ENCODE measurements at places on chromosomes 6 and 20.
A peak's percentile ranks its signal among the peaks of the same experiment; 100 is the strongest.

DNA sequence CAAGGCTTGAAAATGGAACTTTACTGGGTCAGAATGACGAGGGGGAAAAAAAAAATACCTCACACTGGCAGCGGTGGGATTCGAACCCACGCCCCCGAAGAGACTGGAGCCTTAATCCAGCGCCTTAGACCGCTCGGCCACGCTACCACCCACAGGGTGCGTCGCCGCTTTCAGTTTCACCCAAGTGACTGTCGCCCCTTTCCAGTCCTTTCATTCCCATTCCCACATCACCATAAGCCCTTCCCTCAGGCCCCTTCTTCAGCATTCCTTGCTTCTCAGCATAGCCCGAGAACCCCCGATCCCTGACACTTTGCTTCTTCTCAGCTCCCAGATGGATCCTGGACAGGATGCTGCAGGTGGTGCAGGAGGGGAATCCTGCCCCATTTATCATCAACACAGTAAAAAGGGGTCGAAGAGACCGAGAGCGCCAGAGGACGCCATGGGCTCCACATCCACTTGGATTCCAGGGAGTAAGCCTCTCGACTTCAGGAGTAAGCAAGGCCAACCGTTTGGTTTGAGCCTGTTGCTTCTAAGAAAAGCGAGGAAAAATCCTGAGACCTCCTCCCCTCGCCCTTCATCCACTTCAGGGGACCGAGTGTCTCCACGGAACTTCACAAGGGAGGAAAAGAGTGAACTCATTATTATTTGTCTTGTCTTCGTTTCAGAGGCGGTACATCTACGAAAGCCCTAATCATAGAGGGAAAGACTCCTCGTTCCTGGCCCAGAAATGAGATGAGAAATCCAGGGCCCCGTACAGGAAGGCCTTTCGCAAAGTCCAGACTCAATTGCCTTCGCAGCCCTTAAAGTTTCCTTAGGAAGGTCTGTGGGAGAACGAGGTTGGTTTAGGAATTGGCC, 20.0 kb upstream of the TRIM27 start:
- DNase-seq: peak; percentile 31

DNA sequence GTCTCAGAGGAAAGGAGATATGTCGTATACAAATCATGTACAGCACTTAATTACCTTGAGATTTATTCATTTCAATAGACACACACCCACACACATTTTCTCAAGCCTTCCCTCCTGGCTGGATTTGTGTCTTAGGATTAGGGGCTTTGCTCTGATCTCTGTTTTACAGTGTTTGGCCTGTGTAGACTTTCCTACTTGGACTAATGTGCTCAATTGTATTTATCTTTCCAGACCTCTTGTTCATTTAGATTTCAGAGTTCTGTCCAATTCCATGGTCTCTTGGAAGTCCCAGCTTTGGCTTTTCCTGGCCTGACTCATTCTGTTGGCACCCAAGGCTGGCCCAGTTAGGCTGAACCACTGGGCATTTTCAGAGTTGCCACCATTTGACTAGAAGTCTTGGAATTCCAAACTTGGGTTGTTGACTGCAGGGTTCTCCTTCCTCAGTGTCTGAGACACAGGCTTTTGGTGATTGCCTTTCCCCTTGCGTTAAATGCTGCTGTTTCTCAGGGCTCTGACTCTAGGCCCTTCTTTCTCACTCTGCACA, 8.9 kb upstream of the RFPL4B start:
- no peak for DNase-seq

DNA sequence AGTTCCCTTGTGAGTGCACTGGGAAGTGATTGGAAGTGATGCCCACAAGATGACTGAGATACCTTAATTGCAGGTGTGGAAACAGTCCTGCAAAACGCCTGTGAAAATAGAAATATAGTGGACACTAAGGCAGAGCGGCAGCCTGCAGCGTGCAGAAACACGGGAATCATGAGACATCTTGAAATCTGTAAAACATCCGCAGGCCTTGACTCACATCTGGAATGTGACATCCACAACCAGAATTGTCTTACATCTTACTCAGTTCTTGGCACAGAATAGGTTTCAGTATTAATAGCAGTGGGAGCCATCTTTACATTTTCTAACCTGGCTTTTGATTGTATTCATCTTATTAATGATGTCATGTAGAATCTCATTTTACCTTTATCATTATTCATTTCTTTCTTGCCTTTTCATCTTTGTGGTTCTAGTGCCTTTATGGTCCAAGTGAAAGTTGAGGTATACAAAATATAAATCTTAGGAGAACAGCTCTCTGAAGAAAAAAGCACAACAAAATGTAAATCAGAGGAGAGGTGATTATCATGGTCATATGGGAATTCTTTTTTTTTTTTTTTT, 44.6 kb downstream of the CDYL start:
- DNase-seq: no peak

DNA sequence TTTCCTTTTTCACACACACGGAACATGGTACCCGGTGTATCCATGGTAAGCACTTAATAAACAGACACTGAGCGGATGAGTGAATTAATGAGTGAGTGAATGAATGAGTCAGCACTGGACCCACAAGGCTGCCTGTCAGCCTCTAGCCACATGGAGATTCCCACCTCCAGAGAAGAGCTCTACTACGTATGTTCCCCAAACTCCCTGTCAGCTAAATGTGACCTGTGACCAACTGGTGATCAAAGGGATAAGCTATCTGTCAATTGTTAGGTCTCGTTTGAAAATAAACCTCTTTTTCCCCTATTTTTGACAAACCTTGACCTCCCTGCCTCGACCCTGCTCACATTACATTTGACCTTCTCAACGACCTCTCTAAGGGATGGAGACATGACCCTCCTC, 24.5 kb upstream of the TAF8 start:
- no peak for DNase-seq

GRCh38 chr20:6767126-6767535, 355 bp upstream of the BMP2 start:
- DNase-seq: no peak

GRCh38 chr6:31622684-31623091, 2.2 kb downstream of the PRRC2A start:
- DNase-seq: no peak

DNA sequence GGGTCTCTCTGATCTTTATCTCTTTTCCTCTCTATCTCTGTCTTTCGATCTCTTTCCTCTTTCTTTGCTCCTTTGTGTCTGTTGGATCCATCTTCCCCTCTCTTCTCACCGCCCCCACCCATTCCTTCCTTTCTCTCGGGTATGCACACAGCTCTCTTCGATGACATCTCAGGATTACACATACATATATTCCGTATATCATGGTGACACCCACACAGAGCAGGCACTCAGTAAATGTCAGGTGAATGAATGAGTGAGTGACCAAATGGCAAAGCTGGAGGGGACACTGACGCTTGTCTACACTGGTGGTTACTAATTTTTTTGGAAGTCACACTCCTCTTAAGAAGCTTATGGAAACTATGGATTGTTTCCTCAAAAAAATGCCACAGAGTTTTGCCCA, 9.9 kb downstream of the VSTM2L start:
- no peak for DNase-seq

DNA sequence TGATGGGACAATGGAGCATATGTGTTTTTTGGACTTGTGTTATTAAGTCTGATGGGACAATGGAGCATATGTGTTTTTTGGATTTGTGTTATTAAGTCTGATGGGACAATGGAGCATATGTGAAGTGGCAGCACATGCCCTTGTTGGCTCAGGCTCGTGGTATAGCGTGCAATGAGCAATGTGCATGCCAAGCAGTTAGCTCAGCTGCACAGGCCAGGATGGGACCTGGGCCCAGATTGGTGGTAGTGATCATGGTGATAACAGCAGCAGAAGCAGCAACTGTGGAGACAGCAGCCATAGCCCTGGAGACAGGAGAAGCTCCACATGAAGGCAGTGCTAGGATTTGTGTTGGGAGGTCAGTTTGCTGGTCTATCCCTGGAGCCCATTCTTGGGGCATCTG, 61.1 kb downstream of the IL20RA start:
- no peak for DNase-seq

GRCh38 chr6:13536796-13537526, 37.4 kb upstream of the SIRT5 start:
- DNase-seq: no peak

DNA sequence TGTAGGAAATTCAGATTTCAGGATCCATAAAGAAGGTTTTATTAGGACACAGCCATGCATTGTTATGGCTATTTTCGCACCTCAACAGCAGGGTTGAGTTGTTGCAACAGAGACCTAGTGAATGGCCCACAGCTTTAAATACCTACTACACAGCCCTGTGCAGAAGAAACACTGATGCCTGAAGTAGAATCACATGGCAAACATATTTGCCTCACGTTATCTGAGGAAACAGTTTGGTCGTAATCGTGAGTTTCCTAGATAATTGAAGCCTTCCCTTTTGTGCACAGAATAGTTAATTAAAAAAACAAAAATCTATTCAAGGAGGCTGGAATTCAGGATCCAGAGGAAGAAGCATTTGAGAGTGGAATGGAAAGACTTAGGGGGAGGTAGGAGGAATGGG, 55.1 kb downstream of the GCNT2 start:
- DNase-seq: no peak

GRCh38 chr6:108665495-108666196, 104.9 kb downstream of the FOXO3 start:
- DNase-seq: no peak

DNA sequence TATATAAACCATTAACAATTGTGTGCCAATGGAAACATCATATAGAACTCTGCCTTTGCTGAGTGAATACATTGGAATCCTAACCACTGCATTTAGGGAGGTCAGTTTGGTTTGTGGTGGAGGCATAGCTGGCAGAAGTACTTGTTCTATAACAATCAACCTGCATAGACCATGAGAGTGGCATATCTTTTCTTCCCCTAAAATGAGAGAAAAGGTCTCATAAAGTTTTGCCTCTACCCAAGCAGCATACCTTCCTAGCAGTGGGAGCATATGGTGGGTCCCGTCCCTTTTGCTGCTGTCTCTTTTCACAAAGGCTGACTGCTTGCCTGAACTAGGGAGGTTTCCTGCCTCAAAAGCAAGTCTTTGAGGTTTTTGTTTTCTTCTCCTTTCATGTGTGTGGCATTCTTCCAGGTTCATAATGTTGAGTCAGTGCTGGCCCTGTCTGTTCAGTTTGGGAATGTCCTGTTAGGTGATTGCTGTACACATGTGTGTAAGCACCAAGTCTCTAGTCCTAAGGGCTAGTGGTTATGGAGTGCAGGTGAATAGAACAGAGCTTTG, 61.2 kb upstream of the SUPT3H start:
- DNase-seq: no peak

- no peak for DNase-seq
Observed at GRCh38 chr6:148700741-148701311, 46.0 kb upstream of the UST start.

- DNase-seq: no peak
Observed at GRCh38 chr6:151589667-151590066, 95.8 kb downstream of the CCDC170 start.

DNA sequence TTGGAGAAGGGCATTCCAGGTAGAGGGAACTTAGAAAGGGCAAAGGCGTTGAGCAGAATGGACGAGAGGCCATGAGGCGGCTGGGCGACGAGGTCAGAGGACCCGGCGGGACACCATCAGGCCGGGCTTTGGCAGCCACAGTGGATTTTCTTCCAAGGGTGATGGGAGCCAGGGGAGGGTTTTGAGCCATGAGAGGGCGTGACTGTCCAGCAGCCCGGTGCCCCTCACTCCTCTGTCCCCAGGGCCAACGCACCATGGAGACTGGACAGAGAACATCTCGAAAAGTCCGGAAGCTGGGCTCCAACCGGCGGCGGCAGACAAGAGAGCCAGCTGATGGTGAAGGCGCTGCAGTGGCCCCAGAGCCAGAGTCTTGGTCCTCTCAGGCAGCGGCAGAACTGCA, 6.4 kb downstream of the RAB44 start:
- DNase-seq: no peak

DNA sequence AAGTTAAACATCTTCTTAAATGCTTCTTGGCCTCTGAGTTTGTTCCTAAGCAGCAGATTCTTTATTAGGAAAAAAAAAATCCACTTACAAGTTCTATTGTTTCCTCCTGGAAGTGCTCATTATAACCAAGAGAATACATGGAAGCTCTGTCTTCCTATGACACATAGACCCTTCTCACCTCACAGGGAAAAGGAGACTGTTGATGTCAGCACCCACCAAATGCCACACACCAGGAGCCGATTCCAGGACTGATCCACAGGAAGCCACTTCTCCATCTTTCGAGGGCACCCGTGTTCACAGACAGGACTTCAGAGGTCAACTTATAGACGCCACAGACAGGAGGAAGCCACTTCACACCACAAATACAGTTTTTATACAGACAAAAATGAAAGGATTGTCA, 13.4 kb upstream of the BNIP5 start:
- DNase-seq: no peak

DNA sequence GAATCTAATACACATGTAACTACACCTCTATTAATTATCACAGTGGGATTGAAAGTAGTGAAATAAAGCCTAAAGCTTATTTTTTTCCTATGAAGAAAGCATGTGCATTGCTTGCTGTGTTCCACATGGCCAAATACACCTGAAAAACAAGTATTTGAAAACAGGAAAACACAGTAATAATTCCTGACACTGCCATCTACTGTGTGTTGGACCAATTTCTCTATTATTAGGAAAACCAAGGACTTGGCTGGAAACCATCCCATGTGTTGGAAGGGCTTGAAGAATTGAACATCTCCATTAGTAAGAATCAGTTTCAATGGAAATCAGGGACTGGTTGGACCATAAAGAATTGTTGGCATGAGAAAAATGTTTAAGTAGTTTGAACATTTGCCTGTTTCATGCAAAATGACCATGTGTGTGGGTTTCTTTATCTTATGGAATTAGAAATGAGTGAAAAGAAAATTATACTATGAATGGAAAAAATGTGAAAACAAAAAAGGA, 124.1 kb downstream of the PHF3 start:
- DNase-seq: no peak

DNA sequence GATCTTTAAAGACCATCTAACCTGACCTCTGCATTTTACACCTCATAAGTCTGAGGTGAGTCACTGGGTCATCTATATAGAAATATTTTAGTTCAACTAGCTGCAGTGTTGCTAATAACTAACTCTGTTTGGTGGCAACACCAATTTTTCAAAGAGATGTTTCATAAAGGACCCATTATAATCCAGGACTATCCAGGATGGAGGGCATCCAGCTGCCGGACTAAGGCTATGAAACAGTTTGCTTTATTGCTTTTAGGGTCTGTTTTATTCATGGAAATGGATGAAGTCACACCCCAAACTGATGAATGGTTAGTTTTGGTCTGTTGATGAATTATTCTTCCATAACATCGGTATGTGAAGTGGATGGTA, 204.2 kb upstream of the GMDS start:
- no peak for DNase-seq

All from GOT3 (cell line).